ENCODE measurements at places on chromosomes 2 and 18.

GRCh38 chr2:84427235-84428138 is 31.6 kb downstream of the SUCLG1 start:
- DNase-seq: no peak

- no peak for DNase-seq
Observed at GRCh38 chr2:134410831-134411231, 157.0 kb downstream of the MGAT5 start.

DNA sequence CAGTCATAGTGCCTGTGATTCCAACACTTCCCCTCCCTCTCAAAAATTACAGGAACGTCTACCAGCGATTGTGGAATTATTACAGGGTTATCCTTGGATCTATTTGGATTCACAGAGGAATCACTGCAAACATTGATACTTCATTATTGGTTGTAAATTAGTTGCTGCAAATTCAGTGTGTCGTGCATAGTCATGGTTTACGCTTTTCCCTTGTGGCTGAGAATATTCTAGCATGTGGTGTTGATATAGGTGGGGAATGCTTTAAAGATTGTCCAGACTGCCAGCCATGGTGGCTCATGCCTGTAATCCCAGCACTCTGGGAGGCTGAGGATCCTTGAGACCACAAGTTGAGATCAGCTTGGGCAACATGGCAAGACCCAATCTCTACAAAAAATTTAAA is 48.7 kb upstream of the PDK1 start:
- DNase-seq: no peak

GRCh38 chr2:19863303-19864041 is 38.3 kb downstream of the TTC32 start:
- peak; percentile 35 for DNase-seq

- DNase-seq: no peak
Observed at GRCh38 chr2:55842046-55842445, 81.5 kb downstream of the EFEMP1 start.

GRCh38 chr2:160909781-160910242 is 250.4 kb upstream of the TANK start:
- DNase-seq: no peak

DNA sequence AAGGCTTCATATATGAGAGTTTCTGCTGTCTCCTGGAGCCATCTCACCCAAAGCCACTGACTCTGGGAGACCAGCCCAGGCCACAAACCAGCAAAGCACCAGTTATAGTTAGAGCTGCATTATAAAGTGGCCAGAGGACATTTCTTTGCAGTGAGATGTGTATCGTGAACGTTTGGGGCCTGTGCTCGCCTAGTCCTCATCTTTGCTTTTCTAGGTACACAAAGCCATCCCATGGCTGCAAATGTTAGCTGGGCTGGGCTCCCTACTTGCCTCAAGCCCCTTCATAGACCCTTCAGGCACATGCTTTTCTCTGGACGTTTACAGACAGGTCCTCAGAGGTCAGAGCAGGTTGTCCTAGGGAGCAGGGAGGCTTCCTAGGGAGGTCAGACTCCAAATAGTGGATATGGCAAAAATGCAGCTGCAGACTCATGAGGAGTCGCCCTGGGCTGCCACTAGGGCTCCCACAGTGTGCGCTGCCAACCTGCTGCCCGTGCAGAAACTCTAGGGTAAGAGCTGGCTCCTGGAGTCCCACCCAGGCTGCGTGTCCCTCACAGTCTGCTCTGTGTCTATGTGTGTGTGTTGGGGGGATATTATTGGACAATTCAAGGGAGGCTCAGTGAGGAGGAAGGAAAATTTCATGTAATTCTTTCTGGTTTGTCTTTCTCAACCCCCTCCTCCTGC is 141.0 kb downstream of the RPIA start:
- no peak for DNase-seq

- no peak for DNase-seq
Observed at GRCh38 chr2:205139822-205140463, 542.4 kb upstream of the NRP2 start.

DNA sequence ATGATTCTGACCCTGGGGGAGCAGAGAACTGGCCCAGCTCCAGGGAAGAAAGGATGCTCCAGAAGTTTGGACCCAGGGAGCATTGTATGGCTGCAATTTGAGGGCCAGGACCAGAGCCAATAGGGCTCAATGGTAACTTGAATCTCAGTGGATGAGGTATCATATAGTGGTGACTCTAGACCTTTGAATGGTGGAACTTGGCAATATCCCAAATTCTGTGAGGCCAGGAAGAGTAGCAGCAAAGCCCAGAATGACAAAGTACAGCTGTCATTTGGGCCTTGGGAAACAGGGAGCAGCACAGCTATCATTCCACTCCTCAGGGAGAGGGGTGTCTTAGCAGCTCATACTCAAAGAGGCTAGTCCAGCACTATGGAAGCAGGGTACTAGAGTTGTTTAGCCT is 332.9 kb upstream of the RBMS1 start:
- no peak for DNase-seq

DNA sequence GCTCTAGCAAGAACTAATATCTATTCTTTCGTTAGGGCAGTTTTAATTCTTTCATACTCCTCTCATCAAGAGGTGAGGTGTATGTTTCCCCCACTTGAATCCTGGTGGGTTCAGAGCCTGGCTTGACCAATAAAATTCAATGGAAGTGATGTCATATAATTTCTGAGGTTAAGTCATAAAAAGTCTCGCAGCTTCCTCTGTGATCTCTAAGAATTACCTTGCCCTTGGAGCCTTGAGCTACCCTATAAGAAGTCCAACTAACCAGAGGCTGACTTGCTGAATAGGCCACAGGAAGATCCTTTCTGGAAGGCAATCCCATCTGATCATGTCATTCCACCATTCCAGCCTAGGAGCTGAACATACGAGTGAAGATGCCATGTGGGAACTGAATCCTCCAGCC is 26.1 kb upstream of the INO80D start:
- no peak for DNase-seq

- DNase-seq: no peak
Observed at GRCh38 chr2:97701851-97702465, 11.4 kb upstream of the ZAP70 start.

DNA sequence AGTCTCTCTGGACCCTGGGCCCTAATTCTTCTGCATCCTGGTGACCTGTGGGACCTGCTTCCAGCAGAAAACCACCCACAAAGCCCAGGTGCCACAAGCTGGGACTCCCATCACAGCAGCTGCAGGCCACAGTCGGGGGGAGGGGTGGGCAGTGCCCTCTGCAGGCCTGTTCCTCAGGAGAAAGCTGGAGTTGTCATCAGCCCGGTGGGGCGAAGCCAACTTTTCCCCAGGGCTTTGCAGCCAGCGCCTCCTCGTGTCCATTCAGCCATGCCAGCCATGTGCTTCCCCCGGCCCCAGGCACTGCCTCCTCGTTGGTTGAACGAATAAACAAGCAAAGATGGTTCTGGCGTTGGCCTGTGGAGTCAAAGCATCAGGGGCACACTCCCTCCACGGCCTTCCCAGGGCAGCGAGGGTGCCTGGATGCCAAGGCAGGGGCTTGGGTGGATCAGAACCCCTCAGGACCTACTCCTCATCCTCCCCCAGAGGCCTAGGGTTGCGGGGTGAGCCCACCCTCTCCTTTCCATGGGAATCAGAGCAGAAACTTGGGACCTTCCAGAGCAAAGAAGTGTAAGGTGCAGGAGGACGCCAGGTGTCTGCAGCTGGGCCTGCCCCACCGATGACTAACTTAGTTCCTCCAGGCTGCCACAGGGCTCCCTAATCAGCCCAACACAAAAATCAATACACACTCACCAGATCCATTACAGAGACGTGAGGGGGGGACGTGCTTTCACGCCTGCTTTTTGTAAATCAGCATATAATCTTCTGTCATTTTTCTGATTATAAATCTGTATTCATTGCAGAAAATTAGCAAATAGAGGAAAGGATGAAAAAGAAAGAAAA is 75.7 kb upstream of the RAB6C start:
- DNase-seq: no peak

DNA sequence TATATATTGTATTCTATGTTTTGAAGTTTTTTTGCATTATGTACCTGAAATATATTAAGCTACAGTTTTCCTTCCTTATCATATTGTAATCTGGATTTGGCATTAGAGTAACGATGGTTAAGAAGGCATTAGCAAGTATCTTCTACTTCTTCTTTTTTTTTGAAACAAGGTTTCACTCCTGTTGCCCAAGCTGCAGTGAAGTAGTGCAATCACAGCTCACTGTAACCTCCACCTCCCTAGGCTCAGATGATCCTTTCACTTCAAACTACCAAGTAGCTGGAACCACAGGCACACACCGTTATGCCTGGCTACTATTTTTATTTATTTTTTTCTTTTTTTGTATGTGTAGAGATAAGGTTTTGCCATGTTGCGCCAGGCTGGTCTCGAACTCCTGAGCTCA is 201.1 kb downstream of the ZNF804A start:
- no peak for DNase-seq

- no peak for DNase-seq
Observed at GRCh38 chr2:107747964-107748583, 78.6 kb upstream of the RGPD4 start.

GRCh38 chr2:149808556-149808955 is 221.0 kb upstream of the MMADHC start:
- DNase-seq: no peak

GRCh38 chr2:200405599-200406298 is 99.3 kb downstream of the SPATS2L start:
- DNase-seq: no peak

GRCh38 chr2:144832048-144832447 is 312.1 kb upstream of the ZEB2 start:
- no peak for DNase-seq

DNA sequence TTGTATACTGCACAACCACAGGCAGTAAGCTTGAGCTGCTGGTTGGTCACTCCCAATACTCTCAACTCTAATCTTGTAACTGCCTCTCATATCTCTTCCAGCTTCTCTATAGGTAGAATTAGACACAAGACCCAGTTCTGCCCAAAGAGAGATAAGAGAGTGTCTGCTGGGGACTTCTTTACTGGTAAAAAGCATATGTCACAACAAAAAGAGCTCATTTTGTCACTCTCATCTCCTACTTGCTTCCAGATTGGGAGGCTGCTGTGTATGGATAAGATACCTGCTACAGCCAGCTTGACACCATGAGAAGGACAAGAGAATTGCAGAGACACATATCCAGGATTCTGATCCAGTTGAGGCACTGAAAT is 165.2 kb downstream of the PTH2R start:
- DNase-seq: no peak

- no peak for DNase-seq
Observed at GRCh38 chr2:147096671-147097070, 748.2 kb upstream of the ACVR2A start.

GRCh38 chr2:13791019-13791547 is 841.4 kb upstream of the LRATD1 start:
- DNase-seq: no peak

DNA sequence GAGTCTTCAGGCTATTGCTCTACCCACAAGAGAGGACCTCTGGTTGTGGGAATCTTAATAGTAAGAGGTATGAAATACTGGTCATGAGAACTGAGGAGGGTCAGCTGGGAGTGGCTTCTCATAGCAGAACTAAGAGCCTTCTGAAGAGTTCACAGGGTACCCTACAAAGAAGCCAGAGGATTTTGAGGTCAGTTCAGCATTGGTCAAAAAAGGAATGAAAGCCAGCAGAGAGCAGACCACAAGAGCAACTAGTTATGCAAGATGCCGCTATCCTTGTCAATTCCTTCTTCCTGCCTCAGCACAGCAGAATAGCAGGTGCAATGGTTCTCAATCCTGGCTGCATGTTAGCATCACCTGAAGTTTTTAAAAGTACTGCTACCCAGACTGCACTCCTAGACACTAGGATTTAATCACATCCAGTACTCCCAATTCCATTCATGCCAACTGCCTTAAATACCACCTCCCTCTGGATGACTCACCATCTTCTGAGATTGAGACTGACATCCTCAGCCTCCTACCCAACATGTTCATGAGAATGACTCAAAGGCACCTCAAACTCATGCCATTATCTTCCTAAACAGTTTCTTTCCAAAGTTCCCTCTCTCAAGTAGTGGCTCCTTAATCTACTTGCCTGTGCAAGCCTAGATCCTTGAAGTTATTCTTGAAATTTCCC is 81.0 kb upstream of the RBMS1 start:
- DNase-seq: no peak

GRCh38 chr2:149451417-149452165 is 121.2 kb downstream of the LYPD6 start:
- DNase-seq: no peak

DNA sequence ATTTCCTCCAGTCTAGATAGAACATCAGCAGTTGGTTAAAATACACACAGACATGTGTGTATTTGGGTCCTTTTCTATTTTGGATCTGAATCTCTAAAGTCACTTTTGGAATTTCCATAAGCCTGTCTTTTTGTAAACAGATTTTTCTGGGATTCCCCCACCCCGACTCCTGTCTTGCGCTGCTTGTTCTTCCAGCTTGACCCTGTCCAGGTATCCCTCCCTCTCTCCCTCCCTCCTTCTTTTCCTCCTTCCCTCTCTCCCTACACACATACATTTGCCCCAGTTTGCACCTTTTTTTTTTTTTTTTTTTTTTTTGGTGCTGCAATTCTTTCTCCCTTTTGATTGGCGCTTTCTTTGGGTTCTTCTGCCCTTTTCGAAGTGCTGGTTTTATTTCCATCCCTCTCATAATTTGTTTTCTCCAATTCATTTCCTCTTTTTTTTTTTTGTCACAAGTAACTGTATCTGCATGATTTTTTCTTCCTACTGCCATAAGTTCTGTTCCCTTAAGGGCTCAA is 114.8 kb upstream of the SERTAD2 start:
- DNase-seq: no peak

GRCh38 chr2:144516411-144516980 is 3.4 kb downstream of the ZEB2 start:
- DNase-seq: peak; percentile 28

DNA sequence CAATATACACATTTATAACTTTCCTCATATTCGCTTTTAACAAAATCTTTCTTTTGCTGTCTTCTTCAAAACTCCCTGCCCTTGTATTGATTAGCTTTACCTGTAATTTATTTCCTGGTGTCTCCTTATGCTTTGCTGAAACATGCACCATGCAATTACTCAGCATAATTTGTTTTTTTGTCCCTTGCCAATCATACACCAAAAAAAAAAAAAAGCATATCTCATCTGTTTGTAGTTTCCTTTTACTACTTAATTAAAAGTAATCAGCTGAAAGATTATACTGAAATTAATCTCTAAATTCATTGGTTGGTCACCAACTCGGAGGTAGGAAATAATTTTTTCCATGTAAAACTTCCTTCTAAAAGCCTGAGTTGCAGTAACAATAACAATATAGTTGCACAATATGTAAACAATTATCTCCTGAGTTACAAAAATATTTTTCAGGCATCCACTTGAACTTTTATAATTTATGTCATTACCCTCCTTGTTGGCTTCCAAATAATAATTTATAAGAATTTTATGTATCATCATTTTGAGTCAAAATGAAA is 53.0 kb upstream of the ROCK1 start:
- DNase-seq: no peak

DNA sequence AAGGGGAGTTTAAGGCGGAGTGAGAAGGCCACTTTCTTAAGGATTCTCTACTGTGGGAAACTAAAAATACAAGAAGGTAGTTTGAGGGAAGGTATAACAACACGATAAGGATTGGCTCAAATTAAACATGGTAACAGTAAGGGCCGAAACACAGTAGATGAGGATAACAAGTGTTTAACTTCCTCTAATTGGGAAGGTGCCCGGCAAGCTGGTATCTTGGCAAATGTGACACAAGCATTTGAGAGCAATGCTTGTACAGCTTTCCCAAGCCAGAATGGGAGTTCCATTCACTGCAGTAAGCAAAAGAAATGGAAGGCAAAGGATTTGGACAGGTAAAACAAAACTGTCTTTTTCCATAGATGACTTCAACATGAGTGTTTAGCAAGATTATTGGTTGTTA is 19.8 kb downstream of the USP40 start:
- DNase-seq: no peak

Data from T-helper 1 cell (primary cell).